ENCODE measurements at places on chromosomes 2 and 18. TPM values are rescaled to one million over a fixed set of nuclear protein-coding genes. Genes with fewer than 3 reads are reported as not detected.

TMEM247 gene
- not detected for total RNA-seq

ME2 gene
- total RNA-seq = 119 TPM

TMEM37 gene
- 2.9 TPM for total RNA-seq

GRCh38 chr2:181074457-181074856, 94.1 kb downstream of the UBE2E3 start:
- no peak for DNase-seq

GRCh38 chr18:8980918-8981317, 121.6 kb upstream of the NDUFV2 start:
- no peak for DNase-seq

DNA sequence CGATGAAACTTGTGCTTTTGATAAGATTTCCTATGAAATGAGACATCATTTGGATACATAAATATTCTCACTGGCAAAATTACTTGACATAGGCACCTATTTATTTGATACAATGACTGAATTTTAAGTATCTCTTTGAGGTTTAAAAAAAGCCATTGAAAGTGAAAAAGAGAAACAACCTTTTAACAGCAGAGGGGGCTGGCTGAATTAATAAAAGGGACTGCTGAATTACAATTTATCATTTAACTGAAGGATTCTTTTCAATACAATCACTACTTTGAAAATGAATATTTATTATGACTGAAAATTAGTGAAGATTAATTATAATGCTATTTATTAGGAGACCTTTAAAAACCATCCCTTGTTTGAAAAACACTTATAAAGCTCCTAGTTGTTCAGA, 335.3 kb downstream of the DLGAP1 start:
- no peak for DNase-seq

GRCh38 chr2:132754867-132755472, 85.0 kb upstream of the LYPD1 start:
- no peak for DNase-seq

DNA sequence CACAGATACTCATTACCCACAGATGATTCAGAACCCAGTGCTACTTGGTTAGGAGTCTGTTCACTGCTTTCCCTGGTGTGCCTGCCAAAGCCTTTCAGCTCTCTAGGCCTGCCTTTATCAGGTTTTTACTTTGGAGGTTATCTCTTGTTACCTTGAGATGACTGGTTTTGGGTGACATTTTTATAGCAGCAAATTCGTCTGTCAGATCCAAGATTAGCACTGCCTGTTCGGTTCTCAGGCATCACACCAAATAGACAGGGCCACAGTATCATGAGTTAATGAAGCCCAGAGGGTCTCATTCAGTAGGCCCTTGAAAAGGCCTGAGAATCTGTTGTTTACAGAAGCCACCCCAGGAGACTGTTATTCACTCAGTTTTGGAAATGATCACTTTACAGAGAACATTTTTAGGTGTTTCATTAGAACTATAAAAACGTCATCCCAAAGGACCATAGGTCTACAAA, 121.2 kb downstream of the OSBPL6 start:
- DNase-seq = no peak

GRCh38 chr2:112848833-112849232, 12.3 kb upstream of the IL1B start:
- DNase-seq = no peak

GRCh38 chr2:155250800-155251199, 552.3 kb downstream of the KCNJ3 start:
- DNase-seq = no peak

DNA sequence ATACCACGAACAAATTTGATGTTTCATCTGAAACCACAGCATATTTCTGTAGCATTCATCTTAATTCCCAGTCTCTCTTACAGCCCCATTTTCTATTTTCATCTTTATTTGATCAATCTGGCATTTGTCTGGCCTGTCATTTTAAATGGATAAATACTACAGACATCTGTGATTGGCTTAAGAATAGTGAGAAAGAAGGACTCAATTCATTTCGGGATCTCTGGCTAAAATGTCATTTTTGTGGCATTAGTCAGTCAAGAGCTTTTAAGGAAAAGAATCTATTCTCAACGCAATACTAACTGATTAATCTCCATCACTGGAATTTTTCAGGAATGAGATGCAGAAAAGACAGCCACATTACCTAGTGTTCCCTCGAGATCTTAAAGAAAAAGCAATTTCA, 585.9 kb downstream of the IRS1 start:
- no peak for DNase-seq

GRCh38 chr2:163984986-163985385, 249.2 kb upstream of the FIGN start:
- DNase-seq = no peak

DNA sequence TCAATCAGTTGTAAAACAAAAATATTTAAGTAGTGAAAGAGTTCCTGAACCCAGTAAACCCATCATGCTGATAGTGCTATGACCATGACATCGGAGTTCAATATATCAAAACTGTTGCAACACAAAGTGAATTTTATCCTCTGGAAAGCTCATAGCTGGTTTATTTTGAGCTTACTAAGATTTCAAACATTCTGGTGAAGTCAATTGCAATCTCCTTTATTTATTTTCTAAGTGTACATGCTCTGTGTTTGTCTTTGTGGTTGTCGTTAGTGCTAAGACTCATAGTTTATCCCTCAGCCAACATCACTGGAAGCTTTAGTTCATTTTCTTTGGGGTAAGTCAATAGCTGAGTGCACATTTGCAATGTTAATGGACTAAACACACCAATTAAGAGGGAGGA, 91.9 kb downstream of the QPCT start:
- DNase-seq = no peak

DNA sequence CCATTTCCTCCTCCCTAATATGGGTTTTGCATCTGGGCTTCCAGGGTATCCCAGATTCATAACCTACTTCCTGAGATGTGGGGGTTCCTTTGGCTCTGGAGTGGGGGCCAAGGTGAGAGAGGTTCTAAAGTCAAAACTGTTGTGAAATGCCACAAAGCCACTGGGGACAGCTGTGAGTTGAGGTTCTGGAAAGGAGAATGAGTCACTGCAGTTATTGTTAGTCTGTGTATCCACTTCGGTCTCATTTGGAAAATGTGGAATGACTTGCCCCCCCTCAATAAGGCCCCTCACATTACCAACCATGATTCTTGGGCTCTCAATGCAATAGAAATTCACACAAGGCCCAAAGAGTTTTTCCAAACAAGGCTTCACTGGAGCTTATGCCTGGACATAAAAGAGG, 51.1 kb upstream of the LGALSL start:
- no peak for DNase-seq

GRCh38 chr2:206565666-206566065, 76.6 kb upstream of the FAM237A start:
- no peak for DNase-seq

DNA sequence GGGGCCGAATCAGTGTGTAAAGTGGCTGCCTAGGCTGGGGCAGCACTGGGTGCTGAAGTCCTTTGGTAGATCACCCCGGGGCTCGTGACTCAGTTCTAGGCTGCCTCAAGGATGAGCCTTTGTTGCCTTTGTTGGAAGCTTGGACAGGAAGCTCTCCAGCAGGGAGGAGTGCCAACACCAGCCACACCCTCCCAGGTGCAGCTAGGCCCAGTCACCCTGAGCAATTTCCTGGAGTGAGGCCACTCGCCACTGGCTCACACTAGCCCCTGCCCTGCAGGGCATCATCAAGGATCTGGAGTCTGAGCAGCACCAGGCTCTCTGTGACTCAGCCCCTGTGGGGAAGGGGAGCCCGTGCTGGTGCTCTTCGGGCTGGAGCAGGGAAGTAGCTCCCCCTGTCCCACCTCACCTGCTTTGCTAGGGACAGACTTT, 6.7 kb upstream of the SDC1 start:
- no peak for DNase-seq

DNA sequence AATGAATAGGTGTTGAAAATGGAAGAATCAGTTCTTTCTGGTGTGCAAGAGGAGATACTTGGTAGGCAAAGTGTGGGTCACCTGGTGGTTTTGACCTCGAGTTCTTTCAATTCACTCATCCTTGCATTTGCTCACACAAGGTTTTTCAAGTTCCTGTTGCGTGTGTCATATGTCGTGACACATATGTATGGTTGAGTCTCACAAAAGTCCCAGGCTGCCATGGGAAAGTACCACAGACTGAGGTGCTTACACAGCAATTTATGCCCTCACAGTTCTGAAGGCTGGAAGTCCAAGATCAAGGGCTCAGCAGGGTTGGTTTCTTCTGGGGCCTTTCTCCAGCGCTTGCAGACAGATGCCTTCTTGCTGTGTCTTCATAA, 64.4 kb downstream of the NCK2 start:
- no peak for DNase-seq

DNA sequence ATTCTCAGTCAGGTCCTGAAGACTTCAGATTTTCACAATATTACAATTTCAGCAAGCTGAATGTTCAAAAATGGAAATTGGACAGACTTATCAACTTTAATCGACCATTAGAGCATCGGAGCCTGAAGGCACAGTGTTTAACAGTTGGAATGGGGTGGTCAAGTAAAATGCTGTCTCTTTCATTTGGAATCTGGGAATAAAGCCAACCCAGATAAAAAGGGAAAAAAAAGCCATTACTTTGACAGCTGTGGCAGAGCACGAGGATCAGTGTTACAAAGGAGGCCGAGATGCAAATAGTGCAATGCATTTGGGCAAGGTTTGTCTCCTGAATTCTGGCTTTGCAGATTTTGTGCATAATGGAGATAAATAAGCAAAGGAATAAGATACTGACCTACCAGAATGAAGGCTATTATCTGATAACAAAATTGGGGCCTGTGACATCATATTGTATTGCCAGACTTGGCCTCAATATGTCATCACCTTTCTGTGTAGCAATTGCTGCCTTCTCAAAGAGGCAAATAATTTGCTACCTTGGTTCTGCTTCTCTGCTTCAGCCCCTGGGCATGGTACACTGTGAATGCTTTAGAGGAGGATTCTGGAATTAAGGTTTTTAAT, 277.5 kb upstream of the KLHL29 start:
- no peak for DNase-seq

DNA sequence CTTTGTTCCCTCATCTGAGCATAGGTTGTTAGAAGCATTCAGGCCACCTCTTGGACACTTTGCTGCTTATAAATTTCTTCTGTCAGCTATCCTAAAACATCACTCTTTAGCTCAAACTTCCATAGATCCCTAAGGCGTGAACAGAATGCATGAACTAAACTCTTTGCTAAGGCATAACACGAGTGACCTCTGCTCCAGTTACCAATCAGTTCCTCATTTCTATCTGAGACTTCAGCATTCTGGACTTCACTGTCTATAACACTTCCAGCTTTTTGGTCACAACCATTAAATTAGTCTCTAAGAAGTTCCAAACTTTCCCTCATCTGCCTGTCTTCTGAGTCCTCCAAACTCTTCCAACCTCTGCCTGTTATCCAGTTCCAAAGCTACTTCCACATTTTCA, 8.3 kb upstream of the VWA3B start:
- no peak for DNase-seq

GRCh38 chr2:114651933-114652332, 209.5 kb downstream of the DPP10 start:
- DNase-seq = no peak

DNA sequence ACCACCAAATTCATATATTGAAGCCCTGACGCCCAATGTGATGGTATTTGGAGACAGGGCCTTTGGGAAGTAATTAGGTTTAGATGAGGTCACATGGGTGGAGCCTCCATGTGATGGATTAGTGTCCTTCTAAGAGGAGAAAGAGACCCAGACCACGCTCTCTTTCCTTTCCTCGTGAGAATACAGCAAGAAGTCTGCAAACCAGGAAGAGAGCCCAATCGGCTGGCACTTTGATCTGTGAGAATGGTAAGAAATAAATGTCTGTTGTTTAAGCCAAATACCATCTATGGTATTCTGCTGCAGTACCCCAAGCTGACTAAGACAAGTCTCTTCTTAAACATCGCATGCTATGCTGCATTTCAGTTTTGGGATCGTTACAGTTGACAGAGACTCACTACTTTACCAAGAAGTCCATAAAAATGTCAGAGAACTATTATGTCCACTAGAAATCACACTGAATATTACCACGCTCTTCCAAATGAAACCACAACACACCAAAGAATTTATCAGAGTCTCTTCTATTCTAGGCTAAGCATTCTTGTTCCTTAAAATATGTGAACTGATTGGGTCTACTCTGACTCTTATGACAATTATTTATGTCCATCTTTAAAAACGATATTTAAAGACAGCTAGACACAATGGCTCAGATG, 48.5 kb downstream of the LPIN2 start:
- no peak for DNase-seq

DNA sequence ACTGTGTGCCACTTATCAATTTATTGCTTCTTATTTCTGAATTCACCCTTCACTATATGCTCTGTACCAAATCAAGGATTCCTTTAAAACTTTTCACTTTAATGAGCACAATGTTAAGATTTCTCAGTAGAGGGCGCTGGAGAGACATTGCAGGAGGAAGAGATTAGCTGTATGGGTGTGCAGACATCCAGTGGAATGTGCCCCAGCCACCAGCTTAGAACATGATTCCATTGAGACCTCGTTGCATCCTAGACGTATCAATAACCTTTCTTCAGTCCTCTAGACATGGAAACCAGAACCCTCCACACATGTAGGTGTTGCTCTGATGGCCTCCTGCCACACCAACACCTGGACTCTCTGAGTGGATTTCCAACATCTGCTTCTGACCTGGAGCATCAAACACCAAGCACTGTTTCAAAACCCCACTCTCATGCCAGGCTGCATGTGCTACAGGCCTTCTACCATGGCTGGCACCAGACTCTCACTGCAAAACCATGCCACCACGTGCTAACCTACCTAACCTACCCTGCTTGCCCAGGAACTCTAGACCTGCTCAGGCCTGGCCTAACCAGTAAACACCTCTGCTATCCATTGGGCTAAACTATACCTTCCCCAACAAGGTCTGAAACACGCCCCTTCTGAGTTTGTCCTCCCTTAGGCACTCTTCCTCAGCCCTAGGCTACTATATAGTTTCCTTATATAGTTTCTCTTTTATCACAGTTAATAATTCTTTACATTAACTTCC, 633.2 kb upstream of the PKDCC start:
- peak; percentile 10 for DNase-seq

- no peak for DNase-seq
Observed at GRCh38 chr2:171478345-171478744, 43.9 kb upstream of the CYBRD1 start.
